ENCODE measurements at places on chromosomes 6 and 20. TPM values are rescaled to one million over a fixed set of nuclear protein-coding genes. Genes with fewer than 3 reads are reported as not detected.

AVP gene
- not detected for polyA plus RNA-seq

MEP1A gene
- not detected for polyA plus RNA-seq

KCNK16 gene
- 0.37 TPM for polyA plus RNA-seq

FAM50B gene
- 11.8 TPM for polyA plus RNA-seq

TRIM10 gene
- polyA plus RNA-seq, result not detected

STK4 gene
- 6.5 TPM for polyA plus RNA-seq

PPP1R16B gene
- polyA plus RNA-seq, result 1.5 TPM

MAPK13 gene
- 57.1 TPM for polyA plus RNA-seq

IL17F gene
- polyA plus RNA-seq, result not detected

RIPOR3 gene
- 5.8 TPM for polyA plus RNA-seq

FOXF2 gene
- polyA plus RNA-seq, result 20.7 TPM

BPI gene
- polyA plus RNA-seq, result not detected

PRRT1 gene
- polyA plus RNA-seq, result 3.4 TPM

CCM2L gene
- 2.7 TPM for polyA plus RNA-seq

MAVS gene
- polyA plus RNA-seq, result 6.3 TPM

TREML2 gene
- polyA plus RNA-seq, result 0.08 TPM

GLO1 gene
- polyA plus RNA-seq, result 76.8 TPM

JAG1 gene
- 7.5 TPM for polyA plus RNA-seq

ZC2HC1B gene
- polyA plus RNA-seq, result not detected

KHDC1 gene
- 3.1 TPM for polyA plus RNA-seq

UBE2V1 gene
- polyA plus RNA-seq, result 80.3 TPM

LRFN2 gene
- polyA plus RNA-seq, result 0.10 TPM

CAP2 gene
- polyA plus RNA-seq, result 0.61 TPM

TNFRSF6B gene
- 26.2 TPM for polyA plus RNA-seq

ZNF512B gene
- 6.3 TPM for polyA plus RNA-seq

RIMS1 gene
- polyA plus RNA-seq, result 0.13 TPM

LY6G5C gene
- 4.9 TPM for polyA plus RNA-seq

RSPO4 gene
- 0.25 TPM for polyA plus RNA-seq

DEFB121 gene
- not detected for polyA plus RNA-seq

CARMIL1 gene
- polyA plus RNA-seq, result 11.7 TPM

CGA gene
- polyA plus RNA-seq, result not detected

OTOR gene
- not detected for polyA plus RNA-seq

NHLRC1 gene
- 0.50 TPM for polyA plus RNA-seq

ADGRB3 gene
- polyA plus RNA-seq, result 0.61 TPM

AMD1 gene
- polyA plus RNA-seq, result 47.5 TPM

RNF114 gene
- 57.0 TPM for polyA plus RNA-seq

SLC4A11 gene
- 11.2 TPM for polyA plus RNA-seq
